ENCODE measurements at places on chromosomes 2 and 18.

DNA sequence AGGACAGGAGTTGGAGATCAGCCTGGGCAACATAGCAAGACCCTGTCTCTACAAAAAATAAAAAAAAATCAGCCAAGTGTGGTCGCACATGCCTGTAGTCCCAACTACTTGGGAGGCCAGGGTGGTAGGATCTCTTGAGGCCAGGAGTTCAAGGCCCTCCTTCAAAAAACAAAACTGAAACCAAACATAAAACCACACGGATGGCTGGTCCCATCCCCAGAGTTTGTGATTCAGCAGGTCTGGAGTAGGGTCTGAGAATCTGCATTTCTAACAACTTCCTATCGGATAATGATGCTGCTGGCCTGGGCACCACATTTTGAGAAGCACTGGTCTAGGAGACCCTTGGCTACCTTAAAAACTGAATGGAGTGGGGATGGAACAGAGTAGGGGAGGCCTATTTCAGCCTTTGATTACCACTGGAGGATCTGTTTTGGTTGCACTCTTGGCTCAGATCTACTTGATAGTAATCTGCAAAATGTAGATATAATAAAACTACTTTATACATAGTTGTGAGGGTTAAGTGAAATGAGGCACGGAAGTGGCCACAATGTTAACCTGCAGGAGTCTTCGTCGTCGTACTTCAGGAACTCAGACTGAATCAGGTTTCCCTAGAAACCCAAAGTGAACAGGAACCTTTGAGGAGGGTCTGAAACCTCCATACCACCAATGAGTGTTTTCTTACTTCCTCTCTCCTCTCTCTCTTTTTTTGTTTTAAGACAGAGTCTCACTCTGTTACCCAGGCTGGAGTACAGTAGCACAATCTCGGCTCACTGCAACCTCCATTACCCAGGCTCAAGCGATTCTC lies 25.5 kb upstream of the NFE2L2 start:
- no peak for DNase-seq

DNA sequence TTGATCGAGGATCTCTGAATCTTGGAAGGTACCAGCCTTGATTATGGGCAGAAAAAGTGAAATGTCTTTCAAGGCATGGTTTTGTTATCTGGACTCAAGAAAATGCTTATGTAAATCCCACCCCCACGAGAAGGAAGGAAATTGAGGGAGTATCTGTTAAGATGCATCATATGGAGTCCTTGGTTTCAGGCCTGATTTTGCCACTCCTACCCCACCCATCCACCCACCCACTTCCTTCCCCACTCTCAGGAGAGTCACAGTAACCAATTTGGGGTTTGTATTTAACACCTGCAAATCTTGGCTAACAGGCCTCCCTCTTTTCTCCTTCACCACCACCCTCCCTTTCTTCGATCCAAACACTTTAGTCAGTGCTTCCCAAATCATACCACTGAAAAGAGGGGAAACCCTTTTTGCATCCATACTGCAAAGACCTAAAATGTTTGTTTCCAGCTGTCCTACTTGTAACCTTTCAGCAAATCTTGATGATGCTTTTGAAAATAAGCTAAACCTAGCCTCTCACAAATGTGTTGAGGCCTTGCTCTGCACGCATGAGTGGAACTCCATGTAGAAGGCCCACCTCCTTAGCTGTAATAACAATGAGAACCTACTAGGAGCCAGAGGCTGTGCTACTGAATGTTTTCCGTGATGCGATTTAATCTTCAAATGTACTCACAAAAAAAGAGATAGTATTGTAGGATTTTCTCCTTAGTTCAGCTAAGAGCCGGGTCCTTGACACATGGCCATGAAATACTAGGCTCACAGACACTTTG lies 34.8 kb downstream of the POU3F3 start:
- no peak for DNase-seq

DNA sequence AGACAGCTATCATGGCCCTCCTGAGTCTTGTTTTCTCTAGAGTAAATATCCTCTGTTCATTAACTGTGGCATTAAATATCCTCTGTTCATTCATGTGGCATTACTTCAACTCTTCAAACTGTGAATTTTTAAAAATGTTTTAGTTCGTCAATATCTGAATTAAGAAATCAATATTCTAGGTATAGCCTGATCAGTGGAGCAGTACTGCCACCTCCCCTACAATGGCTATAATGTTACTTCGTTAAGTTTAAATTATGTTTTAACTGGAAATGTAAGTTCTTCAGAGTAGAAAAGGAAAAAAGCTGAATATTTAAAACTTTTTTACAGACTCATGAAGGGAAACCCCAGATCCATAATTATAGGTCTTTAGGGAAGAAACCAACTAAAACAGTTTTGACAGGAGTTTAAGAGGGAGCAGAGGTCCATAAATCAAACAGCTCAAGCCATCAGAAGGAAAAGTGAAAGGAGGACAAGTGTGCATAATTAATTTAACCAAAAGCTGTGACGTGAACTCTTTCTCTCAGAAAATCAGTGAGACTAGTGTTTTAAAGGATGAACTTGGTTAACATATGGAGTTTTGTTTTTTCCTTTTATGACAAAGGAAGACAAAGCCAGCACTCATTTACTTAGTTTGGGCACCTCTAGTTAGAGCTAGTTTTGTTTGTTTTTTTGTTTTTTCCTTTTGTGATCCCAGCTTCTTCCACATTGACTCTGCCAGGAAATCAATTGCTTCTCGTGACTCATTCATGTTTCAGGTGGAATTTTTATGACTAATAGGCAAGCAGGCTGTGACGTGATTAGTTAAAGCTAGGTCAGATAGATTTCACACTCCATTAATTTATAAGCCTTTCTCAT lies 44.9 kb downstream of the RBBP8 start:
- DNase-seq, result no peak

GRCh38 chr18:33507019-33507418 lies 66.5 kb upstream of the CCDC178 start:
- no peak for DNase-seq

- no peak for DNase-seq
Measured at GRCh38 chr2:60478660-60479059, 74.8 kb downstream of the BCL11A start.

- no peak for DNase-seq
Measured at GRCh38 chr2:167954495-167954894, 292.9 kb downstream of the STK39 start.

- no peak for DNase-seq
Measured at GRCh38 chr2:59502981-59503380, 1050.5 kb downstream of the BCL11A start.

DNA sequence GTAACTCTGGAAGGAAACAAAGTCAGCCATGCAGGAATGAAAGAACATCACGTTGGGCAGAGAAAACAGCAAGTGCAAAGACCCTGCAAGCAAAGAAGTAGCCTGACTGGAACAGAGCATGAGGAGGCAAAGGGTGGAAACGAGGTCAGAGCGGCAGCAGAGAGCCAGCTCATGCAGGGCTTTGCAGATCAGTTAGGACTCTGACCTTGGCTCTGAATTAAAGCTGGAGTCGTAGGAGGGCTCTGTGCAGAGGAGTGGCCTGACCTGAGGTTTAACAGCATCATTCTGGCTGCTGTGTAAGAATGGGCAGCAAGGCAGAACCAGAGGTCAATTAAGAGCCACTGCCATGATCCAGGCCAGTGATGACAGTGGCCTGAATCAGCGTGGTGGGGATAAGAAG lies 220.7 kb downstream of the PRKCE start:
- no peak for DNase-seq

GRCh38 chr2:163715668-163716067 lies 20.1 kb downstream of the FIGN start:
- DNase-seq, result no peak
